ENCODE measurements at places on chromosomes 4 and X.

DNA sequence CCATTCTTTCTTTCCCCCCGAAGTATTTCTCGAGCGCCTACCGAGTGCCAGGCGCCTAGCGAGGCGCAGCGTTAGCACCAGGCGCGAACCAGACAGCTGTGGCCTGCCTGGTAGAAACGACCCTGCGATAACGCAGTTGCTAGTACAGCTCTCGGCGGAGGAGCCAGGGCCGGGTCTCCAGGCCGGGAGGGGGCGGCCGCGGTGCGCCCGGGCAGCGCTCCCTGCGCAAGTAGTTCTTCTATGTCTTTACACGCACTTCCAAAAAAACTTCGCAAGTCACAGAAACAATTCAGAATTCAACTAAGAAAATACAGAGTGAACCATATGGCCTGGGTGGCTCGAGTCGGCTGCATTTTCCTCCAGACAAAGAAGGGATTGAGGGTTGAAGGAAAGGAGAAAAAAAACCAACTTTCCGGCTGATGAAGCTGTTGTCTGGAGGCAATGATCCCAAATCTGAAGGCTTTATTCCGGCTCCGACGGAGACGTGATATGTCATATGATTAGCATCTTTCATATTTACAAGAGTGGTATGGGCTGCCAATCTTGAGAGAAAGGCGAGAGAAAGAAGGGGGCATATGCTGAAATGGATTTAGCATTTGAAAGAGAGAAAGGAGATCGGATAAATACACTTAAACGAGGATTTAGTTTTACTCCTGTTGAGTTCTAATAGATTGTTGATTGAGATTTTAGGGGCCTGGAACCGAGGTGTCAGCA, 7.2 kb upstream of the NEUROG2 start:
- no peak for DNase-seq

DNA sequence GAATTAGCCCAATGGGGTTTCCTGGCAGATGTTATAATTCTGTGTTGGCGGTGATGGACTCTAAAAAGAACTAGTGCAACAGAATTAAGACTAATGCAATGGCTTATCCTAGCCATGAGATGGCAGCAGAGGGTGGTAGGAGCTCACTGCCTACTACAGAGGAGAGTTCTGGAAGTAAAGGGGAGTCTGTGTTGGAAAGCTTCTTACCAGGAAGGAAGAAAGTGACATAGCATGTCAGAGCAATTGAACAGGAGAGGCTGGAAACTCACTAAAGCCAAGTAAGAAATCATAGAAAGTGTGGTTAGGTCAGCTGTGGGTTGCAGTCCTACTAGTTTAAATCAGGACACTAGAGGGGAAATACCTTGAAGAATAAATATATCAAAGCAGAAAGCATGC, 6.3 kb upstream of the TRPC5OS start:
- peak; percentile 8 for DNase-seq

GRCh38 chr4:38504396-38504715, 159.6 kb upstream of the KLF3 start:
- no peak for DNase-seq

DNA sequence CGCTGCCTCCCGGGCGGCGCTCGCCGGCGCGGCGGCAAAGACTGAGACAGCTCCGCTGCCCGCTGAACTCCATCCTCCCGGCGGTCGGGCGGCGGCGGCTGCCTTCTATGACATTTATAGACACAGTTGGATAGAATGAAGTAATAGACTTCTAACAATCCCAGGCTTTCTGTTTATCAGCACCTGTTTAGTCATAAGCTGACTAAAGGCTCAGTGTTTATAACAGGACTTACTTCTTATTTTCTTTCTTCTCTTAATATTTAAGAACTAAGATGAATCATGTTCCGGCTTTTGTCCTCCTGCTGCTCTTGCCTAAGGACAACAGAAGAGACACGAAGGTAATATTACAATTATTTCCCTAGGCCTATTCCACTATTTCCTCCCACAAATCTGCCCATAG, 3.9 kb downstream of the ARL13A start:
- DNase-seq = no peak

DNA sequence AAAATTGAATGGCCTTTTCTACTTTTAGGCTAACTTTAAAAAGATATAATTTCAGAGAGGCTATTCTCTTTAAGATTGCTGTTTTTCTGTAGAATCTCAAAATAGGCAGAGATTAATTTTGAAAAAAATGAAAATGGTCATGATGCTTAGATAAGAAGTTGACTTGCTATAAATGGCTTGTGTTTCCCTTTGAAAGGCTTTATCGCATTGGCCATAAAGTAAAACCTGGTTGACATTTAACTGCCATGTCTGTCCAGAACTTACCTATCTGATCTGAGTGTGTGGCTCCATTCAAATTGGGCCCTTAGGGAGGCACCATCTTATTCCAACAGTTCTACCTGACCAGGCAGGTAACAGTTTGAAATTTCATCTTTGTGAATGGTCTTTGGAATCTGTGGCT, 56.1 kb downstream of the AFF2 start:
- DNase-seq = no peak

GRCh38 chr4:154807042-154807630, 26.1 kb downstream of the RBM46 start:
- DNase-seq = peak; percentile 16

GRCh38 chrX:20712811-20713210, 446.1 kb upstream of the RPS6KA3 start:
- DNase-seq = no peak

DNA sequence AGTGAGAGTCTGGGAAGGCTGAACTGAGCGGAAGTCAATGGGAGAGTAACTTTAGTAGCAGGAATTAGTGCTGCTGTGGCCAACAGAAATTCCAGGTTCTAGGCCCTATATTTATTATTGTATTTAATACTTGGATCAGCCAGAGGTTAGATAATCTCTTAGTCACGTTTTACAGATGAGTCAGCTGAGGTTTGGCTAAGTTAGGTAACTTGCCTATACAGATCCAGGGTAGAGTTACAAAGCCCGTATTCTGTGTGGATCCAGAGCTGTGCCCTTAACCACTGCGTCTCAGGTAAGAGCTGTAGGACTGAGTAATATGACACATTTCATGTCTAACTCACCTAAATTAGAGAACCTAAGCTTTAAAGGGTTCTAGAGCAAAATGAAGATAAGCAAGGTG, 20.5 kb downstream of the PSMD10 start:
- no peak for DNase-seq

GRCh38 chr4:106421441-106422296, 53.1 kb upstream of the GIMD1 start:
- DNase-seq = no peak

GRCh38 chrX:8405631-8406030, 59.0 kb upstream of the VCX3B start:
- no peak for DNase-seq

GRCh38 chr4:31328932-31329331, 608.8 kb downstream of the PCDH7 start:
- no peak for DNase-seq

DNA sequence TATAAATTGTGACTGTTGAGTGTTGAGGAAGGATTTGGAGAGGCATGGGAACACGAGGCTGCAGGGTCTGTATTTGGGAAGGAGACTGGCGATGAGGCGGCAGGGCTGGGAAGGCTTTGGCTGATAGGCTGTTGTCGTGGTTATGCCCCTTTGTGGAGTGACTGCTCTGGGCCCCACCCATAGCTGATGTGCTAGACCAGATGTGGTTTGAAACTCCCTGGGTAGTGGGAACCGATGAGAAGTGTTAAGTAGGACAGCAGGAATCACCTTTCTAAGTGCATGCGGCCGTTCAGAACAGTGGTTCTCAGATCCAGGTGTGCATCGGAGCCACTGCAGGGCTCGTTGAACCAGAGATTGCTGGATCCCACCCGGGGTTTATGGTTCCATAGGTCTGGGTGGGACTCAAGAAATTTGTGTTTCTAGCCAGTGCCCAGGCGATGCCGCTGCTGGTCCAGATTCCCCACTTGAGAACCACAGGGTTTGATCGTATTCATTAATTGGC, 42.3 kb downstream of the TBC1D14 start:
- DNase-seq = no peak

GRCh38 chr4:15402974-15403373, 24.9 kb upstream of the C1QTNF7 start:
- DNase-seq = no peak

DNA sequence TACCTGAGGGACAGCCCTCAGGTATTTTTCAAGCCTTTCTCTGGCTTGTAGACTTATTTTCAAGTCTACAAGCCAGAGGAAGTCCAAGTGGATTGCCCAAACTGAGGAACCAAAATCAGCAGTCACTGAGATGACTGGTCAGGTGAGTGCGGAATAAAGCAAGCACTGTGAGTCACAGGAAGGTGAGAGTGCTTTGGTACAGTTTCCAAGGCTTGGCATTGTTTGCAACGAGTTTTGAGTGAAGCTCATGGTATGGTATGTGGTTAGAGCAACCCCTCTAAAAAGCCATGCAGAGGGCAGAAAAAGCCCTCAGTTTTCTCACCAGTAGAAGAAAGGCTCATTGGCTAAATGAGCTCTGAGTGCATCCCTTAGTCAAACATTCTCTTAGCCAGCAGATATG, 112.8 kb upstream of the EOLA2 start:
- no peak for DNase-seq

DNA sequence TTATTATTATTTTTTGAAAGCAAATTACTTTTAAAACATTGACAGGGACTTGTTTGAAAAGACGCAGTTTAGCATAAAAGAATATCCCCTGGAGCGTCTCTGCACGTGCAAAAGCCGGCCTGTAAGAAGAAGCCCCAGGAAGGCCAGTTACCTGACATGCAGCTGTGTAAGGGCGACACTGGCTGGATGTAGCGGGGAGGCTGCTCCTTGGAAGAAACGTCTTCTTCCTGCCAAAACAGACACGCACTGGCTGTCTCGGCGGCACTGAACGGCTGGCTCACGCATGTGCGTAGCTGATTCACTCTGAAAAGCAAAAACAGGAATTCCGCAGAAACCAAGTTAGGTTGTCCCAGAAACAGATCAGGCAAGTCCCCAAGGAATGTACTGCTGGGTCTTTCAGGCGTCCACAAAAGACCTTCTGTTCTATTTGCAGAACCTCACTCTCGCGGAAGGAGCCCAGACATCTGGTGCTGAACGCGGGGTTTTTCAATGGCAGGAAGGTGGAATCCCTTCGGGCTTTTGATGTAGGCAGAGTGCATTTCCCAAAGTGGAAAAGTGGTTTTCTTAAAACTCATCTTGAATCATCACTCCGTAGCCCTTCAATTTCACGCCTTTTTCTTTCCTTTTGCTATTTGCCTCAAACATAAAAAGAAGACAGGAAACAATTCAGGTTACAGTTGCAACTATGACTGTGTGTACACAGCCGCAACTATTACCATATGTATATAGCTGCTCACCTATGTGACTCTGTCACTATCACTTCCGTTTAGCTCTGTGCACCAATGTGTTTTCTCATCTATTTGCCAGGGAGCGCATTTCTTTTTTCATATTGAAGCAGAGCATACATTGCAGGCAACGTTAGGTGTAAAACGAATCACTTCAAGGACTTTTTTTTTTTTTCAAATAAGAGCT, 38.1 kb upstream of the ARSH start:
- peak; percentile 1 for DNase-seq

DNA sequence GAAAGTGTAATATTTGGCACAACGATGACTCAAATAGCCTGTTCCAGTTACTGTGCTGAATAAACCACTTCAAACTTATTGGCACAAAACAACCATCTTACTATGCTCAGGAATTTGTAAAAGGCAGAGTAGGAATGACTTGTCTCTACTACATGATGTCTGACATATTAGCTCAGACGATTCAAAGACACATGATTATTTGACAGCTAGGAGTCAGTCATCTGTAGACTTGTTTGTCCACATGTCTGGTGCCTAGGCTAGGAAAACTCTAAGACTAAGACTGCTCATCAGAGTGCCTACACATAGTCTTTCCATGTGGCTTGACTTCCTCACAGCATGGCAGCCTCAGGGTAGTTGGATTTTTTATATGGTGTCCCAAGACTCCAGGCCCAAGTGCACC, 154.5 kb downstream of the FANCB start:
- DNase-seq = no peak

DNA sequence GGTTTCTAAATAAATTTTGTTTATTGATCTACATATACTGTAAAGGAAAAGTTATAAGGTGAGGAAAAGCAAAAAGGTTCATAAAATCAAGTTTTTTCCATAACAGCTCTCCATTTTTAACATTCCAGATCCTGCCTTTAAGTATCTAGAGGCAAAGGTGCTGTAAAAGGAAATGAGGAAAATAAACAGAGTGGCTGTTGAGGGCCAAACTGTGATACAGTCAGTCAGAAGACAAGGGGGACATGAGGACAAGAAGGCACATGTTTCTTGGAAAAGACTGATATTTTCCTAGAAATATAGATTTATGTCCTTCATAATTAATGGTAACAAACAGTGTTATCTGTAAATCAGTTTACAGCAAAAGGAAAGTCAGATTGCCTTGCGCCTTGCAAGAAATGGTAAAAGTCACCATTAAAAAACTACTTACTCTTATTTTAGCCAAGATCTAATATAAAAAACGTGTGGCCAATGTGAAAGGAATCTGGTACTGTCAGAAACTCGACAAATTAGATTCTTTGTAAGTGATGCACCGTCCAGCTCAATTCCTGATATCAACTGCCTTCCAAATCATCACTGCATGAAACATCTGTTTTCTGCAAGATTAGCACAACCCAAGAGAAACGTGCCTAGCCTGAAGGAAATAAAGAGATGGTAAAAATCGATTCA, 34.0 kb upstream of the VEGFD start:
- DNase-seq = no peak

DNA sequence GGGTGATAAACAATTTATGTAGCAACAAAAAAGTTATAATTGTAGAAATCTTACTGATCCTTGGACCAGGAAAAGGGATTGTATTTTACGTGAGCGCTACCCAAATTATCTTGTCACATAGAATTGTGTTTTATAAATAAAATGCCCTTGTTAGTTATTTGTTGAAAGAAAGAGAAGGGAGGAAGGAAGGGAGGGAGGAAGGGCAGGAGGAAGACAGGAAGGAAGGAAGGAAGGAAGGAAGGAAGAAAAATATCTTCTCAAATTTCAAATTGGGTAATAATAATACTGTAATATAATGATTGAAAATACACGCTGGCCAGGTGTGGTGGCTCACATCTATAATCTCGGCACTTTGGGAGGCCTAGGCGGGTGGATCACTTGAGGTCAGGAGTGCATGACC, 206.2 kb upstream of the TLL1 start:
- DNase-seq = no peak

DNA sequence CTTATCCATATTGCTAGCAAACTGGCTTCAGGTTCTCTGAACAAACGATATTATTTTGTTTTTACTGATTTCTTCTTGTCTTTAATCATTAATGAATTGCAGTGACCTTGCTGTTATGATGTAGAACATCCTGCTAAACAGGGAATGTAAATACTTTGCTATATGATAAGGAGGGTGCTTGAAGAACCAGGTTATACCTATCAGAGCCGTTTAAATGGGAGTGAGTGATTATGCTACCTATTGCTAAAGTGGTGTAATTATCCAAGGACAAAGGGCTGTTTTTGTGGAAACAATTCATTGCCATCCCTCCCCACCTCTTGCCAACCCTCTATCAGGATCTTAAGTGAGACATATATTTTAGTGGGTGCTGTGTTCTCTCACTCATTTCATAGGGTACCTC, 788.9 kb downstream of the RPA4 start:
- DNase-seq = no peak

DNA sequence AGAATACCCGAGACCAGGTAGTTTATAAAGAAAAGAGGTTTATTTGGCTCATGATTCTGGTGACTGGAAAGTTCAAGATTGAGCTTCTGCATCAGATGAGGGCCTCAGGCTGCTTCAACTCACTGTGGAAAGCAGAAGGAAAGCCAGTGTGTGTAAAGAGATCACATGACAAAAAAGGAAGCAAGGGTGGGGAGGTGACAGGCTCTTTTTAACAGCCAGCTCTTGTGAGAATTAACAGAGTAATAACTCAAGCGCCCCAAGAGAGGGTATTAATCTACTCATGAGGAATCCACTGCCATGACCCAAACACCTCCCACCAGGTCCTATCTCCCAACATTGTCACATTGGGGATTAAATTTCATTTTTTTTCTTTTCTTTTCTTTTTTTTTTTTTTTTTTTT, 6.3 kb upstream of the YIPF6 start:
- DNase-seq = no peak
